ENCODE measurements at places on chromosomes 13 and 19. TPM values are rescaled to one million over a fixed set of nuclear protein-coding genes. Genes with fewer than 3 reads are reported as not detected.

DNA sequence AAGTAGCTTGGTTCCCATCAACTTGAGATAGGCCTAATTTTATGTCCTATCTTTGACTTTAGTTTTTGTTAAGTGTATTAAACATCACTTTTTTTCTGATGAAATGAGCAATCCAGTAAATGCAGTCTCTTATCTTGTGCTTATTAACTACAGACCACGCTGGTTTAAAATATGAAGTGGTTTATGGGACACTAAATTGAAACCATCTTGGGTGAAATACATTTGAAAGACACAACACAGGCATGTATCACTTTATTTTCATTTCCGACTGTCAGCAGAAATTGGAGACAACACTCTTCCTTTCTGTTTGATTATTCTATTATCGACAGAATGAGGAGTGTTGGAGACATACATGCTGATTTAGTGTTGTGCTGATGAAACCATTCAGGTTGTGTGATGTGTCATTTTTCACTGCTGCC is 447.7 kb downstream of the GPC6 start:
- no peaks in the 10 kb centered on the region for H3K36me3 ChIP-seq
- no peak overlapping the region for H3K27ac ChIP-seq
- no peaks in the 10 kb centered on the region for H3K27me3 ChIP-seq

GRCh38 chr19:16017138-16017490 is 59.2 kb upstream of the TPM4 start:
- H3K27ac ChIP-seq: no peak overlapping the region
- no peak overlapping the region for H3K4me3 ChIP-seq
- no peaks in the 10 kb centered on the region for H3K36me3 ChIP-seq
- H3K27me3 ChIP-seq: no peaks in the 10 kb centered on the region
- no peaks in the 10 kb centered on the region for H3K4me1 ChIP-seq

- H3K36me3 ChIP-seq: no peaks in the 10 kb centered on the region
- no peaks in the 10 kb centered on the region for H3K27me3 ChIP-seq
- H3K4me3 ChIP-seq: no peak overlapping the region
- peaks cover 10% of the 10 kb centered on the region for H3K4me1 ChIP-seq
- H3K27ac ChIP-seq: no peak overlapping the region
- DNase-seq: no peak
Observed at GRCh38 chr13:32136716-32137115, 105.1 kb downstream of the FRY start.

- no peak overlapping the region for H3K4me3 ChIP-seq
- DNase-seq: no peak
- no peak overlapping the region for H3K27ac ChIP-seq
- H3K4me1 ChIP-seq: no peaks in the 10 kb centered on the region
Observed at GRCh38 chr19:50536662-50537305, 23.1 kb upstream of the ASPDH start.

- H3K27ac ChIP-seq: no peak overlapping the region
- peaks cover 15% of the 10 kb centered on the region for H3K4me1 ChIP-seq
- H3K36me3 ChIP-seq: no peaks in the 10 kb centered on the region
Observed at GRCh38 chr13:74562381-74562780, 428.2 kb upstream of the KLF12 start.

GRCh38 chr19:14432791-14433553 is at the start of gene PKN1:
Gene PKN1, plus strand, starts transcription at chr19:14433306. Its CDS starts 216 bp downstream, at chr19:14433522.
- H3K27ac ChIP-seq: peak within 1 kb of the TSS; percentile 83
- DNase-seq: peak; percentile 85
- no peaks in the 10 kb centered on the region for H3K36me3 ChIP-seq
- H3K4me1 ChIP-seq: peaks cover 36% of the 10 kb centered on the region
- H3K27me3 ChIP-seq: peaks cover 7% of the 10 kb centered on the region
- H3K4me3 ChIP-seq: peak within 1 kb of the TSS; percentile 79

GRCh38 chr13:109843695-109844094 is 57.3 kb upstream of the IRS2 start:
- H3K36me3 ChIP-seq: peaks cover 2% of the 10 kb centered on the region
- DNase-seq: no peak
- no peak overlapping the region for H3K4me3 ChIP-seq
- peaks cover 27% of the 10 kb centered on the region for H3K4me1 ChIP-seq

- H3K4me3 ChIP-seq: no peak overlapping the region
- H3K27me3 ChIP-seq: no peaks in the 10 kb centered on the region
- H3K27ac ChIP-seq: no peak overlapping the region
- DNase-seq: no peak
- H3K4me1 ChIP-seq: no peaks in the 10 kb centered on the region
Observed at GRCh38 chr19:29364224-29364726, 151.3 kb upstream of the UQCRFS1 start.

DNA sequence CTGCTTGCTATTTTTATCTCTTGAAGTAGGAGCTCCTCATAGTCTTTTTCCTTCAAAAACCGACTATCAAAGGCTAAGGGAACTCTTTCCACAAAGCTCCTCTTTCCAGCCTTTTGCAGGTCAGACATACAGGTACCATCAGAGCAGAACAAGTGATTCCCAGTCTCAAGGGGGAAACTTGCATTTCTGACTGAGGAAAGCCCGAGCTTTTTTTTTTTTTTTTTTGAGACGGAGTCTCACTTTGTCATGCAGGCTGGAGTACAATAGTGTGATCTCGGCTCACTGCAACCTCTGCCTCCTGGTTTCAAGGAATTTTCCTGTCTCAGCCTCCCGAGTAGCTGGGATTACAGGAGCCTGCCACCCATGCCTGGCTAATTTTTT is 32.0 kb downstream of the RUBCNL start:
- peaks cover 36% of the 10 kb centered on the region for H3K4me1 ChIP-seq
- H3K36me3 ChIP-seq: peaks cover 5% of the 10 kb centered on the region
- H3K4me3 ChIP-seq: peak overlapping the region; percentile 24
- H3K27me3 ChIP-seq: no peaks in the 10 kb centered on the region

- no peaks in the 10 kb centered on the region for H3K36me3 ChIP-seq
- H3K27ac ChIP-seq: no peak overlapping the region
- H3K4me3 ChIP-seq: no peak overlapping the region
- no peak for DNase-seq
- peaks cover 35% of the 10 kb centered on the region for H3K27me3 ChIP-seq
Observed at GRCh38 chr19:1713170-1713569, 40.1 kb upstream of the ONECUT3 start.

GRCh38 chr13:111385183-111385857 is 64.9 kb downstream of the TEX29 start:
- no peaks in the 10 kb centered on the region for H3K36me3 ChIP-seq
- H3K27ac ChIP-seq: no peak overlapping the region
- peaks cover 14% of the 10 kb centered on the region for H3K27me3 ChIP-seq
- no peak overlapping the region for H3K4me3 ChIP-seq
- peak; percentile 70 for DNase-seq

DNA sequence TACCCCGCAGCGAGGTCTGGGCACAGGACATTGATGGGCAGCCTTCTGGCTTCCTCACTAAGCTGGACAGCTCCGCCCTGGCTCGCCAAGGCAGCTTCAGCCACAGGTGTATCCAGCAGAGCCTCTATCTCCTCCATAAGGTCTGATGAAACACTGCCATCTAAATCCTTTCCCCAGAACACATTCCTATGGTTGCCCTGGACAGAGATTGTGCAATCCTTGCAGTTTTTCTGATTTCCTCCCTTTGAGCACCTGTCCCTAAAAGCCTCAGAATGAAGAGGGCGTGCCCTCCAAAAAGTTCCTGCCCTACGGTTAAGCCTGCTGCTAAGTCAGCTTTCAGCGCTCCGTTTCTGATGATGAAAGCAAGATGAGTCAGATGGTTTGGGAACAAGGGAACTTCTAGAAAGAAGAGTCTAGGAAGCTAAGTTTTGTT is 21.0 kb downstream of the CLEC4M start:
- DNase-seq: no peak
- H3K4me3 ChIP-seq: no peak overlapping the region
- H3K4me1 ChIP-seq: no peaks in the 10 kb centered on the region

DNA sequence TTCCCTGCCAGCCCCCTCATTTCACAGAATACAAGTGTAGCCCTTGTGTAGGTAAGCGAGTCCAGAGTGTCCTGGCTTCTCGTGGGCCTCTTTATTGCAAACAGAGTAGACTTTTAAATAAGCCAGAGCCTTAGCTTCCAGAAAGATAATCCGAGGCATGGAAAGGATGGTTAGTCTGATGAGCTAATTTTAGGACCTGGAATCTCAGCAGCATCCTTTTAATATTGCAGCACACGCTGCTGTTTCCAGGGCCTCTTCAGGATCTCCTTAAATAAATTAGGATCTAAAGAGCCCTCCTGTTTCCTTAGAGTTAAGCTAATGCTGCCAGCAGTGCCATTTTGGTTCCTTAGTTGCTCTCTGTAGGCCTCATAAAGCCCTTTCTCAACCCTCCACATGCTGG is 99.2 kb downstream of the RFC3 start:
- no peaks in the 10 kb centered on the region for H3K27me3 ChIP-seq
- no peak overlapping the region for H3K4me3 ChIP-seq
- H3K36me3 ChIP-seq: no peaks in the 10 kb centered on the region
- no peak overlapping the region for H3K27ac ChIP-seq

DNA sequence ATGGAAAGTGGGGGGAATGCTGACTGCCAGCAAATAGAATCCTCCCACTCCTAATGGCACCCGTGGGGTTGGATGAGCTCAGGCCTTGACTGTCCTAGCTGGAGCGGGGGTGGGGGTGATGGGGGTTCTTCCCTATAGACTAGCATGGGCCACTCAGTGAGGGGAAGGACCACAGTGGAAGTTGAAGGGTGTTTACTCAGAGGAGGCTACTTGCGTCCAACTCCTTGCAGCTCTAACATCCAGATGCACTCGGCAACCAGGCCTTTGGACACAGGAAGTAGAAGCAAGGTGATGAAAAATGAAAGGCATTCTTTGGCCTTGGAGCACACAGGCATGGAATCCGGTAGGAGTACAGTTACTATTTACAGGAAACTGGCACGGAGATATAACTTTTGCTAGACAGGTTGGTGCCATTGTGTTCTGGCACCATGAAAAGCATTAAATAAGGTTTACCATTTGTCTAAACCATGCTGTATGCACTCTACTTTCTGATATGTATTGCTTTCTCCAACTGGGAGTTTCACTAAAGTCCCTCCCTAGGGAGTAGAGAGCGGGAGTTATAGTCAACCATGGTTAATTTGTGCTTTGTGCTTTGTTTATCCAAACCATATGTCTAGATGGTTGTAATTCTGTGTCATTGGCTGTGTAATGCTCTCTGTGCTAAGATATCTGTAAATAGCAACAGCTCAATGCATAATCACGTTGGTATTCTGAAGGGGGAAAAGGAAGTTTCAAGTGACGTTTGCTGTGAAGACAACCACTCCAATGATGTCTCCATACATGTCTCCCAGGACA is 125.3 kb downstream of the TSHZ3 start:
- peaks cover 12% of the 10 kb centered on the region for H3K4me1 ChIP-seq
- H3K4me3 ChIP-seq: no peak overlapping the region
- no peaks in the 10 kb centered on the region for H3K36me3 ChIP-seq
- no peaks in the 10 kb centered on the region for H3K27me3 ChIP-seq
- H3K27ac ChIP-seq: peak overlapping the region; percentile 9
- no peak for DNase-seq

GRCh38 chr13:48727241-48728011 is 73.7 kb downstream of the CYSLTR2 start:
- no peak overlapping the region for H3K27ac ChIP-seq
- peaks cover 2% of the 10 kb centered on the region for H3K4me1 ChIP-seq
- no peak overlapping the region for H3K4me3 ChIP-seq

DNA sequence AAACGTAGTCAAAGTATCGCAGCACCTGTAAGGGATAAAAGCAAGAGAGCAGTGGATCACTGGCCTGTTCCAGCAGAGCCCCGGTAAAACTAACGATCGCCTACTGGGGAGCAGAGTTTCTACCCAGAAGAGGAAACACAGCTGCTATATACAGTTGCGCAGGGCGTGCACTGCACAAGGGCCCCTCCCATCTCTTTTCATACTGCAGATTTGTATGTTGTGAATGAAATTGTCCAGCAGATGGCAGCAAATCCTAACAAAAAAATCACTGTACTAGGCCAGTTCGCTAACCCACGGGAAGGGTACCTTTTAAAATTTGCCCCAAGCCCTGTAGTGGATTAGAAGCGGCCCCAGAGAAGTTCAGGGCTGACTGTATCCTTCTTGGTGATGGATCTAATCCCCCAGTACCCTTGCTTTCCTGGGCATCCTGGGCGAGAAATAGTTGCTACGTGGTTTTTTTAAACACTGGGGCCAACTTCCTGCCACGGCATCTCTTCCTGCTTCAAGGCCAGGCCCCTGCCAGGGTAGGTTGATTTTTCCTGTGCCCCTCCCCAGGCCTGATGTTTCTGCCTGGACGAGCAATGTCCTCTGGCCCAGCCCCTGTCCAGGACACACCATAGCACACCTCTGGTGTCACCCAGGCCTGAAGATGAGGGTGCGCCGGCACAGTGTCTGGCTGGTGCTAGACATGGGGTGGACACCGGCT is 127.0 kb downstream of the IER2 start:
- no peak for DNase-seq
- no peaks in the 10 kb centered on the region for H3K36me3 ChIP-seq
- H3K4me1 ChIP-seq: peaks cover 18% of the 10 kb centered on the region
- no peaks in the 10 kb centered on the region for H3K27me3 ChIP-seq

DNA sequence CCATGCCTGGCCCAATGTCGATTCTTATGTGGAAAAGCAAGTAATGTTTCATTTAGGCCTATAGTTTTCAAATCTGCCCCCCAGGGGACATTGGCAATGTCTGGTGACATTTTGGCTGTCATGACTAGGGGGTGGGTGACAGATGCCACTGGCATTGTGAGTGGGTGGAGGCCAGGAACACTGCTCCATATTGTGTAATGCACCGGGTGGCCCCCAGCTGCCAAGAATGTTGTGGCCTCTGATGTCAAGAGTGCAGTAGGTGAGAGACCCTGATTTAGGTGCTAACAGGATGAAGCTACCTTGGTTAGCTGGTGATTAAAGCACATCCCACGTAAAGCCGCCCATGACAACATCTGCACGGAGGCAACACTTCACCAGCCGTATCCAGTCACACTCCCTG is 10.8 kb downstream of the C19orf44 start:
- no peak overlapping the region for H3K27ac ChIP-seq
- no peaks in the 10 kb centered on the region for H3K4me1 ChIP-seq

GRCh38 chr19:36092566-36092965 is 18.4 kb upstream of the OVOL3 start:
- H3K36me3 ChIP-seq: peaks cover 5% of the 10 kb centered on the region
- no peaks in the 10 kb centered on the region for H3K4me1 ChIP-seq
- no peak overlapping the region for H3K27ac ChIP-seq
- H3K27me3 ChIP-seq: no peaks in the 10 kb centered on the region
- no peak overlapping the region for H3K4me3 ChIP-seq
- no peak for DNase-seq

Gene DACH1
- 0.34 TPM for total RNA-seq

Gene CNMD
- total RNA-seq: not detected

Gene SHD
- 0.21 TPM for total RNA-seq

Gene KIR2DL1
- total RNA-seq: not detected

Gene LRRC63
- total RNA-seq: not detected

Gene NUMBL
- total RNA-seq: 63.2 TPM

Gene IZUMO2
- not detected for total RNA-seq

Gene MCF2L
- 4.3 TPM for total RNA-seq

Gene ZNF575
- total RNA-seq: 6.9 TPM

Gene CLIP3
- total RNA-seq: 78.3 TPM

Gene PSG2
- total RNA-seq: not detected

Gene HIPK4
- total RNA-seq: 0.29 TPM

Gene LILRA1
- total RNA-seq: not detected

Gene GJA3
- total RNA-seq: not detected

Gene PCDH20
- 0.70 TPM for total RNA-seq
